ENCODE measurements at places on chromosomes 12 and 14.

GRCh38 chr12:45122768-45123380 lies 72.0 kb upstream of the DBX2 start:
- DNase-seq = no peak

DNA sequence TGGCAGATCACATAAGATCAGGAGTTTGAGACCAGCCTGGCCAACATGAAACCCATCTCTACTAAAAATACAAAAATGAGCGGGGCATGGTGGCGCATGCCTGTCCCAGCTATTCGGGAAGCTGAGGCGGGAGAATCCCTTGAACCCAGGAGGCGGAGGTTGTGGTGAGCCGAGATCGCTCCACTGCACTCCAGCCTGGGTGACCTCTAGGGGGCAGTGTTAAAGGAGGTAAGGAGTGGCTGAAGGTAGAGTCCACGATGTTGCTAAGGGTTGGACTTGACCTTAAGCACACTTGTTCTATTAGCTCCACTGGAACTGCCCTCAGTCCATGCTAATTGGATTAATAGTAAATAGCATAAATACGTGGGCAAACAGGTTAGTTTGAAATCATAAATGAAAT lies 62.4 kb upstream of the PSMC1 start:
- DNase-seq = peak; percentile 27

GRCh38 chr12:127174881-127175280 lies 1092.1 kb upstream of the TMEM132C start:
- DNase-seq = no peak

GRCh38 chr12:28683366-28683765 lies 465.7 kb upstream of the FAR2 start:
- no peak for DNase-seq

DNA sequence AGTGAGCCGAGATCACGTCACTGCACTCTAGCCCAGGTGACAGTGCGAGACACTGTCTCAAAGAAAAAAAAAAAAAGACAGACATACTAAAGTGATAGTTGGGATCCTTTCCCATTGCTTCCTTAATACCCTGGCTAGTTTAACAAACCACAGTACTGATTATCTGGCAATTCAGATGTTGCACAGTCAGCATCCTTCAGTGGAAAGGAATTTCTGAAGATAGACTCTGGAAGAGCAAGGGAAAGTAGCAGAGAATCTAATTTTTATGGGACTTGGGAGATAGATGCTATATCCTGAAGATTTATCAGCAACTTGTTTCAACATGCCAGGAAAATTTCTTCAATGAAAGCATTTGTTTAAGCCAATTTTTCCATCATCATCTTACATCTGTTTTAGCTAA lies 6.5 kb upstream of the PPFIBP1 start:
- no peak for DNase-seq

DNA sequence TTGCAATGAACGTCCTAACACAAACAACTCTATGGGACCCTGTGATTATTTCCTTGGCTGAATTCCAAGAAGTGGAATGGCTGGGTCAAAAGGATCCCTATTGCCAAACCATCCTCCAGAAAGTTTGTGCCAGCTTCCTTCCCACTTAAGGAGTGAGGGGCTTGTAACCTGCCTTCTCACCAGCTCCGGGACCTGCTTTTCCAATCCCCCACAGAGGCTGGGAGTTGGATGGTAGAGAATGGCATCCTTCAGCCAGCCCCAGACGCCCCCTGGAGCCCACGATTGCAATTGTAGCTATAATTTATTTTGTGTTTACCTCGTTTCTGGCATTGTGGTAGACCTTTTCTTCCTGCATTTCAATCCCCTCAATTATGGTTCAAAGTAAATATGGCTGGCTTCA lies 9.7 kb upstream of the ZDHHC22 start:
- peak; percentile 21 for DNase-seq

GRCh38 chr14:31880935-31881334 lies 196.2 kb upstream of the ARHGAP5 start:
- no peak for DNase-seq

GRCh38 chr14:24700511-24700910 lies 66.5 kb upstream of the GZMB start:
- DNase-seq = no peak

GRCh38 chr12:108907839-108908351 lies 28.0 kb downstream of the DAO start:
- no peak for DNase-seq

DNA sequence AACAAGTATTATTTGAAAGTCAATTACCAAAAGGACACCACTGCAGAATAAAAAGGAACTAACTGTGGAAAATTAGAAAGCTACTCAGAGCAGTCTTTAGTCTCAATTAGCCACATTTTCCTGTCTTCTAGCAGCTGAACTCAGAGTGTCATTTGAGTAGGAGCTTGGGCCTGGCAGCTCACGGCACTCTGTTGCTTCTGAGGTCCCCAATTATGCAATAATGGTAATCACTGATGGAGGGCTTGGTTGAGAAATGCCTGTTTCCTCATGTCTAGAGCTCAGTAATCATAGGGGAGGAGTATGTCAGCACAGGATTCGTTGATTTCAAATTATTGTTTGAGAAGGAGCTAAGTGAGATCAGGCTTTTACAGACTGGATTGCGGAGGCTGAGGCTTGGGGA lies 108.6 kb downstream of the VRK1 start:
- DNase-seq = no peak
